ENCODE measurements at places on chromosomes 2 and 18.
A peak's percentile ranks its signal among the peaks of the same experiment; 100 is the strongest.

DNA sequence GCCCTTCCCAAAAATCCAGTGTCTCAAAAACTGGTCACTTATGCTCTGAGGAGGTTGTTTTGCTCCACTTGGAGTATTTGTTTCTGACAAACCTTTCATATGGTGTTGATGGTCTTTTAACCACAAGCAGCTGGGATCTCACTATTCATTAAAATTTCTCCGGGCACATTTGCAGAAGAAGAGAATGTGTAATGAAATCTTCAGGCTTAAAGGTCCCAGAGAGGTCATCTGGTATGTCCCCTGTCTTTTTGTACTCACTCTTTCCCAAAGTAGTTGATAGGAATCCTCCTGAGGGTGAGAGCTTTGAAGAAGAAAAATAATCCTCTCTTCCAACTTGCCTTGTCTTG, 430.8 kb downstream of the SETBP1 start:
- no peak for DNase-seq

- DNase-seq, result peak; percentile 11
Observed at GRCh38 chr2:42974721-42975717, 182.6 kb upstream of the HAAO start.

DNA sequence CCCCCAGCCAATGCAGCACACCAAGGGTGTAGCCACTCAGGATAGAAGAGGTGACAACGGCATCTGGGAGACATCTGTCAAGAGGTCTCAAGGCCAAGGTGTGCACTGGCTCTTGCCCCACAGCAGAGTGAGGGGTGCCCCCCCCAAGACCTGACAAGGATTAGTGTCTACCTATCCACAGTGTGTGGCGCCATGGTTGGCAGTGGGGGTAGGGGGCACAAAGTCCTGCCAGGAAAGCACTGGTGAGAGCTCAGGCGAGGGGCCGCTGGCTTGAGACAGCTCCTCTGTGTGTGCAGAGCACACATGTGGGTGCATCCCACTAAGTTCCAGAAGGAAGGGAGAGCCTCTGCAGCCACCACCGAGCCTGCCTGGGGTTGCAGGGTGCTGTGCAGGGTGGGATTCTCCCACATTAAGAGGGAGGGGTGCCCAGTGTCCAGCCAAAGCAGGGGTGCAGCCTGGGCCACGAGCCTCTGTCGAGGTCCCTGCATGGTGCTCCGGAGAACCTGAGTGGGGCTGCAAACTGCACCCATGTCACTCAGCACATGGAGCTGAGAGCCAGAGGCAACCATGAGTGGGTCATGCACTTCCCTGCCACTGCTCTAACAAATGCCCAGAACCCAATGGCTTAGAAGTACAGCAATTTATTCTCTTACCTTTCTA, 311.2 kb upstream of the HDAC4 start:
- no peak for DNase-seq

- no peak for DNase-seq
Observed at GRCh38 chr2:159153463-159153862, 133.0 kb downstream of the WDSUB1 start.

- DNase-seq, result no peak
Observed at GRCh38 chr2:176111846-176112374, 4.7 kb upstream of the HOXD10 start.

DNA sequence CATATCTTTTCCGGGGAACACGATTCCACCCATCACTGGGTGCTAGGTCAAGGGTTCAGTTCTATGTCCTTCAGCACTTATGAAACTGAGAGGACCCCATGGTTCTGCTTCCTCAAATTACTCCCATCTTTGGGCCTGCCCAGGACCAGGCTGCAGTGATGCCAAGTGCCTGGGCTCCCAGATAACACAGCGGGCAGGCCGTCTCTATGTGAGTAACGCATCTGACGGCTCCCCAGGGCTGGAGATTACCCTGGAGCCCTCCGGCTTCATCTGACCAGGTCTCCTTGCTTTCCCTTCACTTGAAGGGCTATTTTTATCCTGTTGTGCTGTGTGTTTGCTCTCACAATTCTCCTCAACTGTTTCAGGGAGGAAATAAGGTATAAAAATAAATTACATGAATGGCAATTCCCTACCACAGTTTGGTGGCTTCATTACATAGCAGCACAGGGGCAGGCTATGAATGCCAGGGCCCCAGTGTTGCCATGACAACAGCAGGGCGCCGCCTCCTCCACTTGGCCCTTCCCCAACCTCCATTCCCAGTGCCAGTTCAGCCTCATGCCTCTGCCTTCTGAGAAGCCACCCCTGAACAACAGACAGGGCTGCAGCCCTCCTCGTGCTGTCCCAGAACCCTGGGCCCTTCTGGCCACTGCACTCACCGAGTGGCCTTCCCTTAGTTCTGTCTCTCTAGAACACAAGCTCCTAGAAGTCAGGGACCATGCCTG, 25.4 kb upstream of the TMEM131 start:
- no peak for DNase-seq

GRCh38 chr2:155708071-155708470, 624.5 kb downstream of the NR4A2 start:
- no peak for DNase-seq

- DNase-seq, result no peak
Observed at GRCh38 chr18:63339920-63340484, 20.4 kb upstream of the BCL2 start.

GRCh38 chr18:78820161-78820834, 159.3 kb upstream of the SALL3 start:
- DNase-seq, result no peak

DNA sequence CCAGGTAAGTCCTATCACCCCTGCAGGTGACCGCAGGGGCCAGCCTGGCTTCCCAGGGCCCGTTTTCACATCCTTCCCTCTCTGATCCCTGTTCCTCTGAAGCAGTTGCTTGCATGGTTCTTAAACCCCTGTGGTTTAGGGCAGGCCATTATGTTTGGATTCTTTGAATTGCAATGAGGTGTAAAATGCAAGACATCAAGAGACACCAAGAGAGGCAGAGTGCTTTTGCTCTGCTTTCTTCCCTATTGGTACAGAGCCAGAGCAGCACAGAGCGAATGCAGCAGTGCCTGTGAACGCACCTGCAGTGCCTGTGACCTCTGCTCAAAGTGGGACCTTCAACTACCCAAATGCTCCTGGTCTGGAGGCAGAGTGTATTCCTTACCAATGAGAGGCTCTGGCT, 7.6 kb downstream of the RFX8 start:
- DNase-seq, result no peak

- DNase-seq, result peak; percentile 56
Observed at GRCh38 chr18:31555971-31556747, 35.5 kb upstream of the TTR start.

GRCh38 chr2:69617744-69618143, 25.8 kb downstream of the AAK1 start:
- DNase-seq, result no peak

- no peak for DNase-seq
Observed at GRCh38 chr2:94753466-94753998, 117.7 kb upstream of the TEKT4 start.

DNA sequence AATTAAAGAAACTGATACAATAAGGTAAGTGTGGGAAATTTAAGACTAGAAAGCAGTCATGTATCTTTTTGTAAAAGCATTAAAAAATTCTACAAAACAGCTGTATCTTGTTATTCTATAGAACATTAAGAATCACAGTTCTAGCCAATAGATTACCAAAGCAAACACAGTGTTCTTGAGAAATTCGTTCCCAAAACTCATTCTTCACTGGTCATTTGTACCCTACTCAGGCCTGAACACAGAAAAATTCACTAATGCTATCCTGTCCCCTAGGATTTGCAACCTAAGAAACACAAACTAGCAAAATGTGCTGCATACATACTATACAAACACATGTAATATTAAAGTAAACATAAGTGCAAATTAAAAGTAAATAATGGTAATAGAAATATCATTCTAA, 29.1 kb downstream of the ERMN start:
- no peak for DNase-seq

DNA sequence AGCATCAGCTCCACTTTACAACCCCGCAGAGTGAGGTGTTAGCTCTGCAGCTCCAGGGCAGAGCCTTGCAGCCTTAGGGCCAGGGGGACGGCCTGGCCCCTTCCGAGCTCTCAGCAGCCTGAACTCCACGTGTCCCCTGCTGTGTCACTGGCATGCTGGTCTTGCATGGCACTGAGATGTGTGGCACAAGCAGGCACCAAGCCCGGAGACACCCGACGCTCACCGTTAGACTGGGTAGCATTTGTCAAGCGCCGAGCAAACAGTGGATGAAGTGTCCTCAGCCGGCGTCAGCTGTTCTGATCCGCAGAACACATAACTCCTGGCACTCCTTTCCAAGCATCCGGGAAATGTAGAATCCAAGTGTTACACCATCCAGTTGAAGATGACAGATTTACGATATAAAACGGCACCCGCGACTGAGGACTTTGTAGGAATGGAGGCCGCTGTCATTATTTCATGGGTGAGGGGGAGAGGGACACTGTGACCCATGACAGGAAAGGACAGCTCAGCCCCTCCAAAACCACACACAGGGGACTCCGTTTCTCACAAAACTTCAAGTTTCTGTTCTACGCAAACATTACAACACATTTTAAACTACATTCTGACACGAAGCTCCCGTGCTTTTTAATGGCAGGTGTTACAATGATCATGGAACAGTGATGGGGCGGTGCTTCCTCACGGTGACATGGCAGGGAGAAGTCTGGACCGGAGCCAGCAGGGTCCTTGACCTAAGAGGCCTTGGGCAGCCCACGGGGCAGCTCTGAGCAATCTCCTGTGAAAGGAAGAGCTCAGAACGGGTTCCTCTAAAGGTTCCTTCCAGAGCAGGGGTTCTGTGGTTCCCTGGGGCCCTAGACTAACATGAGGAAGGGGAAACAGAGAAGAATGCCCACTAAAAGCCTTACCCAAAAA, 89.4 kb downstream of the HDAC4 start:
- DNase-seq, result no peak

- DNase-seq, result no peak
Observed at GRCh38 chr18:74251297-74252038, 40.3 kb downstream of the CYB5A start.

- no peak for DNase-seq
Observed at GRCh38 chr2:173298536-173299097, 56.1 kb upstream of the CDCA7 start.

DNA sequence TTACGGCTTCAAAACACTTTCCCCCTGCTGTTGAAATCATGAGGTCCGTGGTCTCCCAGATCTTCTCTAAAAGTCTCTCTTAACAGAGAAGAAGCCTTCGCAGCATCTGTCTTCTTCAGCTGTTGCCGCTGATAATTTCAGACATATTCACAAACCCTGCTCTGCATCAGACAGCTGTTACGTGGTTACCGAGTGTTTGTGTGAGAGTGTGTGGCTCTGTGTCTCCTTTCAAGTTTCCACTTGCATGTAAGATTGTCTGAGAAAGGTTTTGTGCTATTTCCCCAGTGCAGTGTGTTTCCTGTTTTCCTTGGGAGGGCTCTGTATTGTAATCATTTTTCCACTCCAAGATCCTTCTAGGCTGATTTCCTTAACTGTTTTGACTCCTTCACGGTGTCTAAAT, 32.8 kb downstream of the MAIP1 start:
- peak; percentile 5 for DNase-seq

- DNase-seq, result no peak
Observed at GRCh38 chr2:175234153-175234552, 52.6 kb upstream of the ATP5MC3 start.

DNA sequence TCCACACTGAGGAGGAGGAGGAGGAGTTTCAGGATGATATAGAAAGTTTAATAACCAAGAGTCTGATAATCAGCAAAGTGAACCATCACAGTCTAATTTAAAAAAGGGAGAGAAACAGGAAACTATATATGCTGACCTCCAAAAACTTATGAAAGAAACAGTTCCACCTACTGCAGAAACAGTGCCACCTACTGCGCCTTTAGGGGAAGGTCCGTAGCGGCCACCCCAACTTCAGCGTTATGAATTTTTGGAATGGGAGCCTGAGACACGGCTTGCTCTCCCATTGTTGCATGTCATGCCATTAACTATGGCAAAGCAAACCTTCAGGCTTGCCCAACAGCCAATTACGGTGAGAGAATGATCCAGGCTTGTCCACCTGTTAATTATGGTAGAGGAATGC, 1719.2 kb upstream of the LRRTM1 start:
- no peak for DNase-seq

GRCh38 chr18:79951545-79952455, at the start of gene SLC66A2:
Gene SLC66A2, minus strand, starts transcription at chr18:79951653. Its CDS starts 727 bp downstream, at chr18:79950926.
- DNase-seq, result peak; percentile 28

DNA sequence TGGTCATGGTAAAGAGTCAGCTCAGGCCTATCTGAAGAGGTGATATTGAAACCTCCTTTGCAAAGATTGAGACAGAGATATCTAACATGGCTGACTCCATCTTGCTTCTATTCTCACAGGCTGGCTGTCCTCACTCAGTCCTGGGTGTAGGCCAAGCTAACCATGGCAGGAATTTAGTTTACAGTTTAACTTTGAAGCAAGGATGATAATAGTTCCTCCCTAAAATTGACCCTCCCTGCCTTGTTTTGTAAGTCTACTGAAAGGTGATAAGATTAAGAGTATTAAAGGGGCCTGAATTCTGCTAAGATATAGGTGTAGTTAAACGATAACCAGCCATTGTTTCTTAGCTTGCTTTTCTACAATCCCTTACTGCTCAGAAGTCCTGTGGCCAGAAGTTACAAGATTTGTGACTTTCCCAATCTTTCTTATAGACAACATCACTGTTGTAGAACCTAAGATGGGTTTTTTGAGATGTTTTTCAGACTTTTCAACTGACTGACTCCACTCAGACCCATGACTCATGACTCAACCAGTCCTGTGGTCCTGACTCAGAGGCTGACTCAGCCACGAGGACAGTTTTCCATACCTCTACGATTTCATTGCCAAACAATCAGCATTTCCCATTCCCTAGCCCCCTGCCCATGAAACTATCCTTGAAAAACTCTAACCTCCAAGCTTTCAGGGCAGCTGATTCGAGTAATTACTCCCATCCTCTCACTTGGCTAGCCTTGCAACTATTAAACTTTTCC, 195.7 kb upstream of the SESTD1 start:
- no peak for DNase-seq

DNA sequence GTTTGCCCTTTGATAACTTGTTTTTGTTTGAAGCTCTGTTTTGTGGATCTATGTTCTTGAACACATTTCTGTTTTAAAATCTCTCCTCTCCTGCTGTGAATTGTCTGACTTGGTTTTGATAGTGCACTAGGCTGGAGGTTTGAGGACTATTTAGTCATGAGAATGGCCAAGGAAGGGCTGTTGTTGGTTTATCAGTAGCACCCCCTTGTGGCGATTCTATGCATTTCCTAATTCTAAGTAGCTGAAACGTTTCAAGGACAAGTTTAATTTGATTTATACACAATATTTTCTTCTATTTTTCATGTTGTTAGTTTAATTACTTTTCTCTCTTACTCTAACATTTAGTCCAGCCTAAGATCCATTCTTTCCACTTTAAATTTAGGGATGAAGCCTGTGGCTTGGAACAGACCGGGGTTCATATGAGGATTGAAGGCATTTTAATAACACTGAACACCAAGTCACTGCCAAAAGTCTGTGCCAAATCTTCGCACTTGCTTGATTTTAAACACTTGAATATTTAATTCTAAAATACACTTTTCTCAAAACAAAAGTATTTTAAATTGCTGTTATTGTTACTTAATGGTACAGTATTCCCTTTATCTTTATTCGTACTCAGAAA, 166.0 kb downstream of the SOCS6 start:
- DNase-seq, result peak; percentile 41

- peak; percentile 77 for DNase-seq
Observed at GRCh38 chr2:227890495-227891079, 19.2 kb downstream of the DAW1 start.
